ENCODE measurements at places on chromosomes 1 and 21.

- no peak for DNase-seq
Measured at GRCh38 chr1:19411612-19412011, 73.7 kb downstream of the CAPZB start.

DNA sequence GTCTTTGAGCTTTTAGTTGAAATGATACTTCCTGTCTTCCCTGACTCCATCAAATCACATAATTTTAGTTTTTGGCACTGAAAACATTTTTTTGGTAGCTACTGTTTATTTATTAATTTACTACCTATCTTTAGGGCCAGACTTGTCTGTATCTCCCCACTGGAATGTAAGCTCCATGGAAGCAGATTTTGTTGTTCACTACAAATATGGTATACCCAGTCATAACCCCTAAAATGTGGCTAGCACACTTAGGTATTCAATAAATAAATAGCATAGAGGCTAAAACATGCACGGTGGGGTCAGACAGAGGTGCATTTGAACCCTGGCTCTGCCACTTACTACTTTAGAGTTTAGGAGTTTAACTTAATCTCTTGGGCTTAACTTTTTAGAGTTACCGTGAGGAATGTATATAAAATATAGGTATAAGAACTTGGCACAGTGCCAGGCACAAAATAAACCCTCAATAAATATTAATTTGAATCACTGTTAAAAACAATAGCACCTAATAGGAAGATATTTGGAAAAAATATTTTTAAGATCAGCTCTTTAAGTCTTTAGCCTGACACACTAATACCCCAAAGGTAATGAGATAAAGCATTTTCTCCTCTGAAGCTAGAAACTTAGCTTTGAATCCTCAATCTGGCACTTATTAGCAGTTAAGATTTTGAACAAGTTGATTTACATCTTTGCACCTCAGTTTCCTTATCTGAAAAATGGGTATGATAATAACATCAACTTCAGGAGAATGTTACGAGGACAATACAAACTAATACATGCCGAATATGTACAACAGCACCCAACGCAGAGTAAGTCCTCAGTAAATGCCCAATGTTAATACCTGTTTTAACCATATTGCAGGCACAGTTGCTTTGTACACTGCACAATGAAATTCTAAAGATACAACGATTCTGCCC lies 59.6 kb upstream of the HP1BP3 start:
- DNase-seq = no peak

DNA sequence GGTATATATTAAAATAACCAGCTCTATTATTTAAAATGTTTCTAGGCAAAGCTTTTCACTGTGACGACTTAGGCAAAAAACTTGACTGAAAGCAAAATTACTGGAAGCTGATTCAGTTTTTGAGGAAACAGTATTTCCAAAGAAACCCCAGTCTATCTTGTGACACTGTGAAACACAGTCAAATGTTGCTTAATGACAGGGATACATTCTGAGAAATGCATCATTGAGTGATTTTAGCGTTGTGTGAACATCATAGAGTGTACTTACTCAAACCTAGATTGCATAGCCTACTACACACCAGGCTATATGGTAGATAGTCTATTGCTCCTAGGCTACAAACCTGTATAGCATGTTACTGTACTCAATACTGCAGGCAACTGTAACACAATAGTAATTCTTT lies 116.9 kb upstream of the KCNK1 start:
- DNase-seq = no peak

GRCh38 chr1:248853663-248854375 lies 5.1 kb downstream of the ZNF692 start:
- no peak for DNase-seq

GRCh38 chr1:244050014-244050834 lies 859 bp upstream of the ZBTB18 start:
- no peak for DNase-seq

DNA sequence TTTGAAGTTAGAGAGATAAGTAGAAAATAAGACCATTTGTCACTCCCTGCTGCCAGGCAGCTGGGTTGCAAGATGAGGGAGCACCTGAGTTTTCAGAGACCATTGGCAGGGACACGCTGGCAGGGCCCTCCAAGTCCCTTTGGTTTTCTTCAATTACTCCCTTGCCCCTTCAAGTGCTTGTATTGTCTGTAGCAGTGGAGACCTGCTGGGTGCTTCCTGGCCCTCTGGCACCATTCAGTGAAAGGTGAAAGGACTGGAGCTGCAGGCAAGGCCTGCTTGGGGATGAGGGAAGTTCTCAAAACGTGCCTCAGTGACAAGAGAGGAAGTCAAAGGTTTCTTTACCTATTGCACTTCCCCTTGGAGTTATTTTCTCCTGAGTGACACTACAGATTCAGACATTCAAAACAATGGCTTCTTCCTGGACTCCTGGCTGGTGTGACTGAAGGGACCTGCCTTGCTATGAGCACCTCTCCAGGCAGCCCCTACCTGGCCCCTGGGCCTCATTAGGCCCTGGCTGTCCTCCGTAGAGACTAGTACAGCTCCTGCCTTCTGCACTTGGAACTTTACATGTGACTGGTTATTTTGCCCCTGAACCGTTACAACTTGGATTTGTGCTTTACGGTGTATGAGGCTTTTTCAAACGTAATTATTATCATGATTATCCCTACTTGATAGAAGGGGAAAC lies 100.1 kb downstream of the C1orf21 start:
- DNase-seq = no peak

GRCh38 chr21:39121600-39122355 lies 61.5 kb downstream of the PSMG1 start:
- DNase-seq = no peak

GRCh38 chr1:54767526-54767925 lies 3.2 kb upstream of the PARS2 start:
- DNase-seq = no peak

GRCh38 chr1:209490013-209490412 lies 93.5 kb upstream of the CAMK1G start:
- DNase-seq = no peak

DNA sequence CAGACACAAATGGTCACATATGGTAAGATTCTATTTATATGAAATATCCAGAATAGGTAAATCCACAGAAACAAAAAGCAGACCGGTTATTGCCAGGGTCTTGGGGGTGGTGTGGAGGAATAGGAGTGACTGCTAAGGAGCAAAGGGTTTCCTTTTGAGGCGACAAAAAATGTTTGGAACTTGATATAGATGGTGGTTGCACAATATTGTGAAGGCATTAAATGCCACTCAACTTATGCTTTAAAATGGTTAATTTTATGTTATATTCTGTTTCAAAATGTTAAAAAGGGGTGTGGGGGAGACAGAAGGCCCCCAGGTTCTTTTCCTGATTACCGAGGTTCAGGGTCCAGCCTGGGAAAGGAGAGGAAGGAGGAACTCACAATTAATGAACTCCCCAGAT lies 304.4 kb downstream of the RRAGC start:
- DNase-seq = no peak

DNA sequence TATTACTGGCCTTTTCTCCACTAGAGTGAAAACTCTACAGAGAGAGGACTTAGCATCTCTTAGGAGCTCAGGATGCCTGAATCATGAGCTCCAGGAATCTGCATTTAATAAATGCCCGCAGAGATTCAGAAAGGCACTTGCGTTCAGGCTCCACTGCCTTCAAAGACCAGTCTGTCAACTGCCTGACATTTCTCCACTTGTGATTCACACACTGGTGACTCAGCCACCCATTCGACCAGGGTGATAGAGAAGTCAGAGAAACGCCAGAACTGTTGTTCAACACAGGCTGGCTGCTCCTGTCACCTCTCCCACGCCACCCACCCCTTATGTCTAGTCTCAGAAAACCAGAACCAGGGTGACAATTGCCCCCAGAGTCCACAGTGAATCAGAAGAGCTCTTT lies 26.9 kb upstream of the LBR start:
- no peak for DNase-seq

DNA sequence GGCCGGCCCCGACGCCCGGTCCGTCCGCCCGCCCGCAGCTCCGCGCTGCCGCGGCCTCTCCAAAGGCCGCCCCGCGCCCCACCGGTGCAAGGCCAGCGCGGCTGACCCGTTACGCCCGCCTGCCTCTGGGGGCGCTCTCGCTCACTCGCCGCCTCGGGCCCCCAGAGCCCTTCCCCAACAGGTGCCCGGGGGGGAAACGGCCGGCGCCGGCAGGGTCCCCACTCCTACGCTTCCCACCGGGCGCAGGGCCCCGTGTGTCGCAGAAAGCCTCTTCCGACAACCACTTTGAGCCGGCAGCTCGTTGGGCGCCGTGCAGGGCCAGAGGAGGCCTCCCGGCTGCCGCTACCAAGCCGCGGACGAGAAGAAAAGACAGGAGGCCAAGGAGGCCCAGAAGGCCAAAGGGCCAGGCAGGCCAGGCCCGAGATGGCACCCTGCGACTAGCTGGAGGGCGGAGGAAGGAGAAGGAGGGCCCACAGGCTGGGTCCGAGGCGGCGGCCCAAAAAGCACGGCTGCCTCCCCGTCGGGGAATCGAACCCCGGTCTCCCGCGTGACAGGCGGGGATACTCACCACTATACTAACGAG lies 64.9 kb upstream of the FCGR2A start:
- DNase-seq = peak; percentile 17

- DNase-seq = peak; percentile 24
Measured at GRCh38 chr1:160206036-160206389, 829 bp downstream of the PEA15 start.

- no peak for DNase-seq
Measured at GRCh38 chr1:187691439-187691838, 862.7 kb downstream of the PLA2G4A start.

DNA sequence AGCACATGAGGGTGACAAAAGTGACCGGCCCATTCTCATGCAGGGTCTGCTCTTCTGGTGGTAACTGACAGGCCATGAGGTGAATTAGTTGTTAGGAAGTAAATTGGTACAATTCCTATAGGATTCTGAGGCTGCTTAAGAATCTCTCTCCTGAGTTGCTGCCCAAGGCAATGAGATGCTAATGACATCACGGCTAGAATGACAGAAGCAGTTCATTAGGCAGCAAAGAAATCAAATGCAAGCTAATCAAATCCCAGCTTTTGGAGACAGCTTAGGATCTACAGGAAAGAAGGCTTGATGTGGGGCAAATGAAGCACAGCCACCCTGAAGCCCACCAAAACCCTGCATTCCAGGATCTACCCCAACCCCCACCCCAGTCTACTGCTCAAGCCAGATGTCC lies 265.2 kb downstream of the ASTN1 start:
- no peak for DNase-seq

DNA sequence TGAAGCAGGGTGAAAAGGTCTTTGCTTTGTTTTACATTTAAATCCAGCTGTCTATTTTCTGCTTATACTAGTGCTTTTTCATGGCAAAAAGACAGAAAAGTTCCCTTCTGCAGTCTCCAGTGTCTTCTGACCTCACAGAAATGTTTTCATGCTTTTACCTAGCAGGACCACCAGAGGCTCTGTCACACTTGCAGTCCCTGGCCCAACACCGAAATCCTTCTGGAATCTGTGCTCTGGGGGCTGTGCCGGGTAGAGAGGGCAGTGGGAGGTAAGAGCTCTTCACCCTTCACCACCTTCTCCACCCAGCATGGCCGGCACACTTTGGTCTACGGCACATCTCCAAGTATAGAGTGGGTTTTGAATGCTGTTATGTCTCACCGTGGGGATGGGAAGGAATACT lies 20.8 kb downstream of the GNAT2 start:
- no peak for DNase-seq

GRCh38 chr1:31567956-31568570 lies 8.3 kb upstream of the TINAGL1 start:
- DNase-seq = no peak

DNA sequence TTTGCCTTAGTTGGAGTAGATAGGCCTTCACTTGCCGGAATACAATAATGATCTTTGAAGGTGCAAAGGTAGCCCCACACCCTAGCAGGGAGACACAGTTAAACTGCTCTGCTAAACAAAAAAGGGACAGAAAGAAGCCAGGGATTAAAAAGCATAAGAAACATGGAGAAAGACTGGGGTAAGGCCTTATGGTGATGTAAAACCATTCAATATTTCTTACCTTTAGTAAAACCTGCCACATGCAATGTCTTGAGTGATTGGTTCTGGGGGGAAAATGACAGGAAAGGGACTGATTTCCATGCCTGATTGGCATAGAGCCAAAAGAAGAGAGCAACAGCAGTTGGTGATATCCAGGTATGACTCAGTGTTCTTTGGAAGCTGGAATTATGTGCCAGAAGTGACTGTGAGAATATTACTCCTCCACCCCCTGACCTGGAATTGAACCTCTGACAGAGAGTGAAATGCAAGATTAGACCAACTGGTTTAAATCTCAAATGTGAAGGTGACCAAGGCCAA lies 8.1 kb downstream of the DNASE2B start:
- no peak for DNase-seq

DNA sequence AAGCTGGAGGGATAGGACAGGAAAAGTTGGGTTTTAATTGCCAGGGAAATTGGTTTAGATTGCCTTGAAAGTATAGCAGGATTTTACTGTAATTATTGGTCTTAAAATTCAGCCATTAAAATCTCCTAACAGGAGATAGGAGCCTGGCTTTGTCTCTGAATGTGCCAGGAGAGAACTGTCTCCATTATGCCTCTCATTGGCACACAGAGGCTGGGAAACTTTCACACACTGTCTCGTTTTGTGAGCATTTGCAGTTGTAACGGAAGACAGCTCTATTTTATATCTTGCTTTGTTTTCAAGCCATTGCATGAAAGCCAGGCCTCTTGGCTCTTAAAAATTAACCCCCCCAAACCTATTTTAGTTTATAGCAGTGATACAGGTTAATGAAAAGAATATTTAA lies 12.5 kb downstream of the DNAJC6 start:
- DNase-seq = no peak

DNA sequence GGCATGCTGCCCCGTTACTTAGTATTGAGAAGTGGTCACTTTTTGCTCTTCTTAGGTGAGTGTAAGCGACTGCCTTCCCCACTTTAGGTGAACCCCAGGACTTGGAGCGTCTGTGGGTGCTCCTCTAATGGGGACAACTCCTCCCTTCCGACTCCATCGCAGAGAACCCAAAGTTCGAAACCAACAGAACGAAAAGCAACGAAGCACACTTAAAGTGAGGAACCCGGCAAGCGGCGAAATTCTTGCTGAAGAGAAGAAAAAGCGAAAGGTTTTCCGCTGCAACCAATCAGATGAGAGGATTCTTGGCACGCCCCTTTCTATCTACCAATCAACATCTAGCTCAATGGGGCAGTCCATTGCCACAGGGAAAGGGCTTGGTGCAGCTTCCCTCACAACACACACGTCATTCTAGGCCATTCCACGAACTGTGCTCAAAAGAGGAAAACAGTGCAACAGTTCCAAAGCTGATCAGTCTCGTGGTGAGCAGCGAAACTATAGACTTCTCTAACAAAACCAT lies 709 bp upstream of the SUCO start:
- DNase-seq = peak; percentile 81

GRCh38 chr21:31133243-31133830 lies 95.1 kb upstream of the KRTAP19-8 start:
- DNase-seq = no peak

GRCh38 chr1:213284626-213285025 lies 233.6 kb downstream of the RPS6KC1 start:
- DNase-seq = no peak

GRCh38 chr1:110118636-110119396 lies 6.6 kb downstream of the UBL4B start:
- DNase-seq = no peak

- DNase-seq = no peak
Measured at GRCh38 chr1:152768847-152769533, 6.0 kb upstream of the LCE1F start.

GRCh38 chr21:45950740-45951515 lies 30.6 kb upstream of the COL6A1 start:
- no peak for DNase-seq

- no peak for DNase-seq
Measured at GRCh38 chr1:160767395-160768294, 28.3 kb upstream of the LY9 start.
